ENCODE measurements at places on chromosomes 16 and 17.

GRCh38 chr17:57506774-57507127 lies 238.3 kb downstream of the CCDC182 start:
- no peak for DNase-seq

DNA sequence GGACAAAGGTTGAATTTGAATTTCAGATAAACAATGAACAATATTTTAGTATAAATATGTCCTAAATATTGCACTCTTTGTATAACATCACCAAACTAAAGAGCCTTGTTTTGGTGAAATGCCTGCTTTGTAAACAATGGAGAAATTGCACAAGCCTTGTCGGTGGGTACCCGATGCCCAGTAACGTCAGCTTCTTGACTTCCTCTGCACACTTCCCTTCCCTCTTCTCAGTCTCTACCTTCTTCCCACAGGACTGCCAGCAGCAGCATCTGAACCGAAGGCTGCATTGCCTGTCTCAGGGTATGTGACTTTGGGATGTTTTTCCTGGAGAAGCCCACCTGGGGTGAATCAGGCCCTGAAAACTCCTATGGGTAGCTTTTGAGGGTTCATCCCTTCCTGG lies 113.9 kb downstream of the UTP18 start:
- DNase-seq: no peak

GRCh38 chr16:66996324-66996982 lies 8.1 kb downstream of the CES4A start:
- DNase-seq: no peak

GRCh38 chr17:66807182-66807581 lies 27.7 kb upstream of the CACNG5 start:
- no peak for DNase-seq

- no peak for DNase-seq
These were observed 4.3 kb upstream of the AKAP1 start for GRCh38 chr17:57080718-57081117.

Data from endothelial cell (in vitro differentiated cells).